Psoas muscle (tissue), 8 donors: ENCODE measurements at places on chromosomes 16 and 17.

- peak; percentile 22 for DNase-seq
These were observed 8.5 kb downstream of the CCL18 start for GRCh38 chr17:36072431-36073121.

GRCh38 chr16:76607317-76607716 is 330.1 kb downstream of the CNTNAP4 start:
- no peak for DNase-seq

DNA sequence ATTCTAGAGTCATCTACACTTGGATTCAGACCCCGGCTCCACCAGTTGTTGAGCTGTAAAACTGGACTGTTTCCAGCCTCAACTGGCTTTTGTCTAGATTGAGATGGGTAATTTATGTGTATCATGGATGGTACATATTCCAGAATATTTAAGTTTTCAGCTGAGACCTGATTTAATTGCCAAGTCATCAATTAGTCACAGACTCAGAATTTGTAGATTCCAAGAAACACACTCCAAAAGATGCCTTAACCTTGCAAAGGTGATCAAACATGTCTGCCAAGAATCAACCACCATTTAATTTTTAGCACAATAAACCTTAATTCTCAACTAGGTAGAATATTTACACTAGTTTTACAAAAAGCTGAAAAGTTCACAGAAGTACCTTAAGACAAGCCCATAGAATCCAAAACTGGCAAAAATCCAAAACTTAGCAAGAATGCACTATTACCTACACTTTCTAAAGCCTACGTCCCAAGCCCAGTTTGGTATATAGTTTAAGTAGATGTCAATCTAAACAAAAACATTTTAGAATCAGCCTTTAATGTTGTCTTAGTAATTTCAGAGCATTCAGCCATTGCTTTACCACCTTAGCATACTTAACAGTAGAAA is 17.7 kb downstream of the SIAH1 start:
- DNase-seq: no peak

DNA sequence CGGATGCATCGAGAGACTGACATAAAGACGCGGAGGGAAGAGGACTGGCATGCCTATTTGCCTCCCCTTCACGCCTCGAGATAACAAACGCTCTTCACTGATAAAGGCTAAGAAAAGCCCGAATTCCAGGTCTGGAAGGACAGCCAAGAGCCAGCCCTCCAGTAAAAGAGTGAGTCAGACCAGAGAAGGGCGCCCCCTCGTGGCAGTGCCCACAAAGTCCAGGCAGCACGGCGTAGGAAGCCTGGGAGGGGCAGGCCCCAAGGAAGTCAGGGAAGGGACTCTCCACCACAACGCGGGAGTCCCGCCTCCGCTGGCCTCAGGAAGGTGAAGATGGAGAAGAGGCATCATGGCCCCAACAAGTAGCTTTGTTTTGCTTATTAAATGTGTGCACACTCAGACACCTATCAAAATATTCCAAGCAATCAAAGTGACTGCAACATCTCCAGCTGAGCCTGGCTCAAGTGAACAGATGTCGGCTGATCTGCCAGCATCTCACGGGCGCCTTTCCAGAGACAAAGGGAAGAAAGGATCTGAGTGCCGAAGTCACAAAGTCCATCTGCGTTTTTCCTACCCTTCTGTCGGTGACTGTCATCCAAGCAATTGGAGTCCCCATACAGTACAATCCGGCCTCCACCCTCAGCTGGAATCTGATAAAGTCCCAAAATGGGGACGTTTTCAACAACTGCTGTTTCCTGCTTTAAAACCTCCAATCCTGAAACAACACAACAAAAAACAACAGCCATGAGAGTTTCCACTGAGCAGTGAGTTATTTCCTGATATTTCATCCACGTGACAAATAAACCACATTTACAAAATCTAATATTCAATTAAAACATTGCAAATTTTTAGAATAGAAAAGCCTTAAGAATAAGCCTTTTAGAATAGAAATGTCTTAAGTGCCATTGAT is 20.4 kb upstream of the SLC38A8 start:
- peak; percentile 80 for DNase-seq

DNA sequence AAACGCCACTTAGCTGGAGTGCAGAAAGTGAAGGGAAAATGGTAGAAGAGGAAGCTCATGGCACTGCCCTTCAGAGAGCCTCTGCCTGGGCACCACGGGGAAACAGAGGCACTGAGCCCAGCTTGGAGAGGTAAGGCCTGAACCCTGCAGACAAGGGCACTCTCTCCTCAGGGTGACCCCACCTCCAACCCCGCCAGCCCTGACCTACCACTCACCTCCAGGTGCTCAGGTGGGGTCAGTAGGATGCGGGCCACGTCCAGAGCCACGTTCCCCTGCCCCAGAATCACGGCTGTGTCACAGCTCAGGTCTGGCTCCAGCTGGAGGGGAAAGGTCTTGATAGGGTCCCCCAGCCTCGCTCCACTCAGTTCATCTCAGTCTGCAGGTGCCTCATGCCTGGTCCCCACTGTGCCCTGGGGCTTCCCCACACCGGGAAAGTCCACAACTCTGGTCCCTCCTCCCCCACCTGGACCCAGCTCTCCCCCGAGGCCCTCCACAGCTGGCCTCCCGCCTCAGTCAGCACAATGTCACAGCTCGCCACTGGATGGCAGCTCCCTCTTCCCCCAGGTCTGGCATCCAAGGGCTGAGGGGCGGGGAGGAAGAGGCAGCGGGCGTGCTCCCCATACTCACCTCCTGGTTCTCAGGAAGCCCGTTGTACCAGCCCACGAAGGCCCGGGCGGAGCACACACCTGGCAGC is 6.0 kb upstream of the GRIN2C start:
- DNase-seq: no peak

DNA sequence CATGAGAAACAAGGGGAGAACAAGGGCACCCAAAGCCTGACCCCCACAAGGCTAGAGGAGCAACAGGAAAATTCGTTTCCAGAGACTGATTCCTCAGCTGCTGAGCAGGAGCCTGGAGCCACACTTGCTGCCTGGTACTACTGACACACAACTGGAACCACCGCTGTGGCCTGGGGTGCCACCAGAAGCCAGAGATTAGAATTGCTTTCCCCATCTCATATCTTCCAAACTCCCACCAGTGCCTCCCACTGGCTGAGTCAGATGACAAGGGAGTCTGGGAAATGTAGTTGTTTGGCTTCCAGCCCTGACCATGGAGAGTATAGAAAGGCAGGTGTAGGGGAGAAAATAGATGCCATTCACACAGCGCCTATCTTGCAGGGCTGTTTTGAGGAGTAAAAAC is 4.1 kb upstream of the TMEM11 start:
- no peak for DNase-seq

GRCh38 chr17:58488428-58488890 is 251 bp upstream of the HSF5 start:
- no peak for DNase-seq

DNA sequence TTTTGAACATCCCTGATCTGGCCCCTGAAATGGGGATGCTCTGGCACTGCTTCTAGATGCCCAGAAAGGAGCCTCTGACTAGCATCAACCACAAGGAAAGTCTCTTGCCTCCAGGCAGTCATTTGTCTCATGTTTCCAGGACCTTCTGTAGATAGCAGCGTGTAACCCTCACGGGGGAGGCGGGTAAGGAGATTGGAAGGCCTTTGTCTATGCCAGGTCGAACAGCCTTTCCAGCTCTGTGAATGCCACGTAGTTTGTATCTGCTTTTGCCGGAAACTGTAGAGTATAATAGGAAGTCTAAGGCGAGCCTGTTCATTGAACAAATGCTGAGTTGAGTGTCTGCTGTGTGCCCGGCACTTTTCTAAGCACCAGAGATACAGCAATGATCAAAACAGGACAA is 43.9 kb upstream of the AQP8 start:
- DNase-seq: no peak

DNA sequence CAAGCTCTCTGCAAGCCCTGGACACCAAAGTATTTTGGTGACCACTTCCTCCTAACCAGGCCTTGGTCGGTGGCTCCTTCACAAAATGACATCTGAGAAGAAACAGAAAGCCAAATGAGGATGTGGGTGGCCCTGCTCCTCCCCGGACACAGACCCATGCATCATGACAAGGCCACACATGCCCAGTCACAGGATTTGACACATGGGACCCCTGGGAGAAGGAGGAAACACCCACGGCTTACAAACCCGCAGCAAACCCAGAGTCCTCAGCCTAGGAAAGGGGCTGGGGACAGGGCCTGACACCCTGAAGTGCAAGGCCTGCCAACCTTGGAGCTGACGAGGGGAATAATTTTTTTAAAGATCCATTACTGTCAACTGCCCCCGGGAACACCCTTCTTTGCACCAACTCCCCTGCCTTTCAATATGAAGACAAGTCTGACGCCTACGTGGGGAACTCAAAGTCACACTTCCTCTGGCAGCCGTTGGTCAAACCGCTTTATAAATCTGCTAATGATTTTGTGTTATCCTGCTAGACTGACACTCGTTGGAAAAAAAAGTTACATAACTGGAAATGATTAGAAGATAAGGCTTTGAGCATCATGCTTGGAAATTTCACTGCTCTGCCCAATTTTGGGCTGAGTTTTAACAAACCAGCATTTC is 41.3 kb downstream of the GAS7 start:
- peak; percentile 70 for DNase-seq

DNA sequence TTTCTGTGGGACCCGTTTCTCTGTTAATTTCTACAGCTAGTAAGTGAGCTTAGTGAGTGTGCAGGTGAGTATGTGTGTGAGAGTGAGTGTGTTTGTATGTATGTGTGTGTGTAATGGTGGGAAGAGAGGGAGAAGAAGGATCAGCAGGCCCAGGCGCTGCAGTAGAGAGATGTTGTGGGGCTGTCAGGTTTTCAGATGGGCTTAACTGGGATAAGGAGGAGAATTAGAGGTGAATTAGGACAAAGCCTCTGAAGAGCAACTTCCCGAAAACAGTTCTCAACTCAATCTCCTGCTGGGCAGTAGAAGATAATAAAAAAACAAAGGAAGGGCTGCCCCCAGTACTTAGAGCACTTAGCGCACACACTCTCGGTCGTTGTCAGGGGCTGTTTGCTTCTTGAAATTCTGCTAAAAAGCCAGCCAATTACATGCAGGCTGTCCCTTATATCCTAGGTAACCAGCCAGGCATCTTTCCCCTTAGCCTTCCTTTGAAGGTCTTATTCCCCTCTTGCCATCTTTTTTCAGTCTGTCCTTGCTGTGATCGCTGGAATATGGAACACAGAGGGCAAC is 63.4 kb downstream of the CLEC16A start:
- DNase-seq: no peak

DNA sequence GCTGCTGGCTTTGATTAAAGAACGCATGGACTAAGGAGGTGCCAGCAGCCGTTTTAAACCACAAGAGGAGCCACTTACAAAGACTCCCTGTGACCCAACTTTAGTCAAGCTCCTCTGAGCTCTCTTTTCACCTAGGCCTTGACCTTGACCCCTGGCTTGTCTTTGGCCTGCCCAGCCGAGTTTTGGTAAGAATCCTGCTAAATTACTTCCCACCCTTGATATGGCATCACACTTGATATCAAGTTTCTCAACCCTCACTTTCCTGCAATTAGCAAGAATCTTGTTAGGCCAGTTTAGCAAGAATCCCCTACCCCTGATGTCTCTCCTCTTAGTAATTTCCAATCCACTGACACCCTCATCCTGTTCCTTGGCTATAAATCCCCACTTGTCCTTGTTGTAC is 232.8 kb upstream of the SALL1 start:
- DNase-seq: no peak

- no peak for DNase-seq
These were observed 996 bp downstream of the MLKL start for GRCh38 chr16:74699666-74700065.

DNA sequence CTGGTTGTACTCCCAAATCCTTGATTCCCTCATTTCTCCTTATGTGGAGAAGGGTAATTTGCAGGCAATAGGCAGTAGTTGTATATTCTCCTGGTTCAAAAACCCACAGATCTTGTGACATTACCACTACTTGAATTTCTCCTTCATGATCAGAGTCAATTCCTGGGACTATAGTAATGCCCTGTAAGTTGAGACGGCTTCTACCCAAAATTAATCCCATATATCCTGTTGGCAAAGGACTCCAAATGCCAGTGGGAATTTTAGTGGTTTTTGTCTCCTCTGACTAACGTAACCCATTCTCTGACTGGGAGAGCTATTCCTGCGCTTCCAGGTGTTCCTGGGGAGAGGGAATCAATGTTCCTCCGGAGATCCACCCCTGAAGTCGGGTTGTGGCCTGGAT is 11.6 kb upstream of the ZNF689 start:
- no peak for DNase-seq

GRCh38 chr17:51245535-51245934 is 14.3 kb downstream of the MBTD1 start:
- no peak for DNase-seq

- DNase-seq: no peak
These were observed 53.4 kb downstream of the ZNF18 start for GRCh38 chr17:11943759-11944347.

DNA sequence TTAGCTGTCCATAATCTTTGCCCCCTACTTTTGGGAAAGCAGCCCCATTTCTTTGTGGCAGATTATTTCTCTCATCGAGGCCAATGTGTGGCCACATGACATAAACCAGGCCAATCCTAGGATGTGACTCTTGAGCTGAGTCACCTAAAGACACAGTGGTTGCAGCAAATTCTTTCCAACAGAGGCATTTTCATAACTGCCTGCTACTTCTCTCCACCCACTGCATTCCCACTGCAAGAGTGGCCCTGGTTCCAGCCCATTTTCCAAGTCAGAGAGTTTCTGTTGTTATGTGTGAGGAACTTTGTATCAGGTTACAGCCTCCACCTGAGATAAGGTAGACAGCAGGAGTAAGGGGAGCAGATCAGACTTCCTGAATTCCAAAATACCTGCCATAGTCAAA is 195.2 kb downstream of the RGS9 start:
- DNase-seq: no peak

GRCh38 chr17:63716426-63716825 is 16.5 kb upstream of the LIMD2 start:
- DNase-seq: no peak

- DNase-seq: no peak
These were observed 50.3 kb downstream of the FOXL1 start for GRCh38 chr16:86628614-86629013.

GRCh38 chr17:9002606-9003354 is 18.5 kb upstream of the NTN1 start:
- peak; percentile 27 for DNase-seq

DNA sequence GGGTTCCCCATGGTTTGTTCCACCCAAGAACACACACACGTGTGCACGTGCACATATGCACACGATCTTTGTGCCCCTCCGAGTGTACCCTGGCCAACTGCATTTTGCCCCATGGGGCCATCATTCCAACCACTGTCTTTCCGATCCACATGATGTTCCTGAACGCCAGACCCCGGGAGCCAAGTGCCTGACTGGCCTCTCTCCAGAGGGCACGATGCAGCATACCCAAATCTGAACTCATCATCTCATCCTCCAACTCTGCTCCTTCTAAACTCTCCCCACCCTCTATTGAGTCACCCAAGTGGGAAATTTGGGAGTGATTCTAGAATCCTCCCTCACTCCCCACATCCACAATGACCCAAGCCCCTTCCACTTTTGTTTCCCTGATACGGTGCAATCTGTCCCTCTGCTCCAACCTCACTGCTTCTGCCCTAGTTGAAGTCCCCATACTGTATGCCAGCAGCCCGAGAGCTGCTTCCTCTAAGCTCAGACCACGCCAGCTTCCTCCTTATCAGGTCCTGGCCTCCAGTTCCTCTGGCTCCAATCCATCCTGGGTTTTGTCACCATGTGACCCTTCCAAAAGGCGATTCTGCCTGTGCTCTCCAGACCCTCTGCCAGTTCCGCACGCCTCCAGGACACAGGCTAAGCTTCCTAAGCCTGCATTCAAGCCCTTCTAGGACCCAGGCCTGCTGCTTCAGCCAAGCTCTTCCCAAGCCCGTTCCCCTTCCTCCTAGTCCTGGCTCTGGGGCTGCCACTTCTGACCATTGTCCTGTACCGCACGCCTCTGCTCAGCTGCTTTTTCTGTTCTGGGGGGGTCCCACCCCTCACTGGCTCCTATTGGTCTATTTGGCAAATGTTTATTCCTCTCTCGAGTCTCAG is 10.1 kb upstream of the TMEM208 start:
- no peak for DNase-seq
